T-helper 1 cell (primary cell): ENCODE measurements at places on chromosomes 12 and 14.

GRCh38 chr14:22513066-22513812 is 75.8 kb downstream of the DAD1 start:
- no peak for DNase-seq

DNA sequence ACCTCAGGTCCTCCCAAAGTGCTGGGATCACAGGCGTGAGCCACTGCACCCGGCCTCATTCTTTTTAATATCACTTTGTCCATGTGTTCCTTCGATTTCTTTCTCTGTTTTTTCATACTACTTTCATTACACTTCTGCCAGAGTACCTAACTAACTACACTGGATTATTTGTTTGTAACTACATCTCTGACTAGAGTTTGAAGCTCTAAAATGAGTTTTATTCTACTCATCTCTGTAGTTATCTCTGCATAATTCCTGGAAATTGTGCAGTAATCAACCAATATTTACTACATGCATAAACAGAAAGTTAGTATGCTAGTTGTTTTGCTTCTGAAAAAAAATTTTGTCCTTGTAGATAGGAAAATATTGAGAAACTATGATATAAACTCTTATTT is 15.2 kb downstream of the KLRK1 start:
- no peak for DNase-seq

- no peak for DNase-seq
Measured at GRCh38 chr14:54332490-54332889, 64.3 kb upstream of the CDKN3 start.

DNA sequence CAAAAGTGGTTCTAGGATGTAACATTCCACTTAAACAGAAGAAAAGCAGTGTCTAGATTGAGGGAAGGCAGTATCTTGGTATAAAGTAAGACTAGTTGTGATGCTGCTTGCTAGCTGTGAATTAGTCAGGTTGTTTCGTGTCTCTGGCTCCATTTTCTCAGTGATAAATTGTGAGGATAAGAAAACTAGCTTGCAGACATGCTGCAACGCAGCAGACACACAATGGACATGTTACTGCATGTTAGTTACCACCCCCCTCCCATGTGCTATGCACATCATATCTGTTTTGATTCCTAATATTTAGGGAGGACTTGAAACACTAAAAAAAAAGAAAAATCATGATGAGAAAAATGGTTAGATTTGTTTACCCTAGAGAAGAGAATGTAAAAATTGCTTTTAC is 2.9 kb downstream of the CCNK start:
- DNase-seq, result no peak

DNA sequence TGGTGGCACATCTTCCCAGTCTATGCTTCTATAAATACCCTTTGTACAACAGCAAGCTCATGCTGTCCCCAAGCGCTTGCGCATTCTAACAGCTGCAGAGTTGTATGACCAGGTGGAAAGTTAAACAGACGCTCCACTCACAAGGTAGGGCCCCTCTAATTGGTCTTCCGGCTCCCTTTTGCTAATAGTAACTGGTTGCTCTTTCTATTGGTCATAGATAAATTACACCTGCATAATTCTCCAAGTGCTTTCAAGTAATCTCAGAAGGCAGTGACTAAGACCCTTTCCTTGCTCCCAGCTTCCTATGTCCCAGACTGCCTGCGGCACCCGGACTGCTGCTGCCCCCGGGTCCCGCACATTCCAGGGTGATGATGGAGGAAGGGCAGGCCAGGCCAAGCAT is 6.1 kb upstream of the TSPAN9 start:
- no peak for DNase-seq

- no peak for DNase-seq
Measured at GRCh38 chr12:109818253-109818652, 14.9 kb downstream of the TRPV4 start.

DNA sequence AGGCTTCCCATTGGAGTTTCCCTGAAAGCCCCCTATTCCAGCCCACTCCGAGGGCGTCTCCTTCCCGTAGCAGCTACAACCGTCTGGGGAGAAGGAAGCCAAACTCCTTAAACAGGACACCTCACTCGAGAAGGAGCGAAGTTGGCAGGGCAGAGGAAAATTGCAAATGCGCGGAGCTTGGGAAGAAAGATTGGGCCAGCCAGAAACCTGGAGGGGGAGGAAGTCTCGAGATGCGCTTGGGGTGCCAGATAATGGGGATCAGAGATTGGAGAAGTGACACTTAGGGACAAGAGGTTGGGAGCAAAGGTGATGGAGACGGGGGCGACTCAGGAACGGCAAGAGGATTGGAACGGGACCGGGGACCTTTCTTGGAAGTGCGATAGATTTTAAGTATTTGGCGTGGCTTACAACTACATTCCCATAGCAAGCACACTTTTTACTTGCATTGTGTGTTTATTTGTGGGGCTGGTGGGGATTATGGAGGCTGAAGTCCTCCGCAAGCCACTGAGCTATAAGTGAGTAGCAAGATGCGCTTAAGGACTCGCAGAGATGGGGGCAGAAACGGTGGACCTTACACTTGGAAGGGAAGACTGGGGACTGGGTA is 926 bp downstream of the HRK start:
- DNase-seq, result no peak

- no peak for DNase-seq
Measured at GRCh38 chr12:20740972-20741371, 45.8 kb downstream of the SLCO1C1 start.

GRCh38 chr12:96687719-96688118 is 198.3 kb downstream of the CFAP54 start:
- no peak for DNase-seq

DNA sequence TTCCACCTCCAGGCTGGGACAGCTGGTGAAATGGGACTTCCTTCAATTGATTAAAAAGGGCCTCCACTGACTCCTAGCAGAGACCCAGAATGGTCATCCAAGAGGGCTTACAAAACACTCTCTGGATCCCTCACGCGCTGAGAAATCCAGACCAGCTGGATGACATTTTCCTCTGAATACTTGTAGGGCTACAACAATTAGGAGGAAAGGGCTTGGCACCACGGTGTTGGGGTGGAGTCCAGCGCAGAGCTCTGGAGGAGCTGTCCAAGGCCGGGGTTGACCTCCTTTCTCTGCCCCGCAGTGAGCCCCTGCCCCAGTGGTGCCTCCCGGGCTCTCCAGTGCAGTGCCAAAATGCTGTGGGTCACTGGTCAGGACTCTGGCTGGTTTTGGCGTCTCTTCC is 189.0 kb upstream of the CCND2 start:
- no peak for DNase-seq

DNA sequence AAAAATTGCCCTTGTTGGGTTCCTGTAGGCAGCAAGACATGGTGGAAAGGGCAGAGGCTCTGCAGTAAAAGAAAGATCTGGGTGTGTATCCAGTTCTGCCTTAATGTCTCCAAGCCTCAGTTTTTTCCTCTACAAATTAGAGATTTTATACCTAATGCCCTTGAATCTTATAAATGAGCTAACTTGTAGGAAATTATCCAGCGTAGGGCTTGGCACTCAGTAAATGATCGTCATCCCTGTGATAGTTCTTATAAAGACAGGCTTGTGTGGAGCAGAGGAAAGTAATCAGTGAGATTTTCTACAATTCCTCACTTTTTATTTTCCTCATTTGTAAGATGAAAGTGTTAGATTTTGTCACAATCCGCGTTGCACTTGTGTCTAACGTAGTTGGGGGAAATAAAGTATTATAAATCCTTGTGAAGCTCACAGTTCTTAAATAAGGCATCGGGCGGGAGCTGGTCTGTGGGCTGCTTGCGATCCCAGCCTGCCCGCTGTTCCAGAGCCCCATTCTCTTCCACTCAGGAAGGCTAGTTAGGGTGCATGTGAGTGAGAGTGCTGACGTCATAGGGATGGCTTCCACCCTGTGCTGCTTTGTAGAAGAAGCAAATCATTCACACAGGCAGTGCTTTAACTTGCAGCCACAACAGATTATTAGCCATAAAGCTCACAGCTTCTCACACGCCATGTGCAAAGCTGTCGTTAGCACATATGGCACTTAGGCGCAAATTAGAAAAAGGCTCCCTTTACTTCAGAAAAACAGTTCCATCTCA is 87.6 kb downstream of the EML1 start:
- no peak for DNase-seq

DNA sequence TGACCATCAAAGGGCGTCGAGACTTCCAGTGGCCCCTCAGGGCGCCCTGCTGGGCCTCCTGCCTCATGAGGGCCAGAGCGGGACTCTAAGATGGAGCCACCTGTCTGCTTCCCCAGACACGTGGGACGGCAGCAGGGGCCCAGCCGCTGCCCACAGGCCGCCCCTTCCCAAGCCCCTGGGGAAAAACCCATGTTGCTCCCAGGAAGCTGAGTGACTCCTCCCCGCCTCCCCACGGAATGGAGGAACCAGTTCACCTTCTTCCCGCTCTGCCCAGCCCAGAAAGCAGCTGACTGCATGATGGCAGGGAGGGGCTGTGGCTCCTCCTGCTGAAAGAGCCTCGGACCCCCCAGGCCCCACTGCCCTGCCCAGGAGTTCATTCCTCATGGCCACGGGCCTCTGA is 14.9 kb downstream of the RAB35 start:
- DNase-seq, result no peak

- no peak for DNase-seq
Measured at GRCh38 chr14:99671235-99672224, 12.6 kb upstream of the CYP46A1 start.

DNA sequence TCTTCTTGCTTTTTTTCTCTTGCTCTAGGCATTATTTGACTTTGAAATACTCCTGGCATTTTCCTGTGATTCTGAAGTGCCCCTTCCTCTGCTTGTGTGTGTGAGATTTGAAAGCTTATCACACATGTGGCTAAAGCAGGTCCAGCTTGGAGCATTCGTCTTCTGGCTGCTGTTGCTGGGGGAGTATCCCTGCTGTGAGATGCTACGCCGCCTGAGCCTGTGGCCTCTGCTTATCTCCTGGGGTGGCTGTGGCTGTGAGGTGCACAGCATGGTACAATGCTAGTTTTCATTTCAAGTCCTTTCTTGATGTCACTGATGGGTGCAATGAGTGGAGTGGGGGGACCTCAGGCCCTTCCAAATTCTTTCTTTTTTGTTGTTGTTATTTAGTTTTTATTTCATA is 371.8 kb downstream of the ZFP36L1 start:
- no peak for DNase-seq

DNA sequence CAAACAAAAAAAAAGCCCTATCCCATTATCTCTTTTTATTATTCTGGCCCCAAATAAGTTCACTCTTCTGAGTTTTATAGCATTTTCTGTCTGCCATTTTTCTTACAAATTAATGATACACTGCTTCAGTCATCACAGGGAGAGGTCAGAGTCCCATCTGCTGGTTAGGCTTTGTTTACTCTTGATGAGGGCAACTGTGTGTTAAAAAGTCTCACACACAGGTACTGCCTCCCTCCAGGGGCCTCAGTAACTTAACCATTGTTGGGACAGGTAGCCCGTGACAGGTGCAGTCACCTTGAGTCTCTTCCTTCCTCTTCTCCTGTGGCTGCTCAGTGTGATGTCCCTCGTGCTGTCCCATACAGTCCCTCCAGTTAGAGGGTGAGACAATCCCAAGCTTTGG is 45.5 kb upstream of the SEL1L start:
- no peak for DNase-seq

DNA sequence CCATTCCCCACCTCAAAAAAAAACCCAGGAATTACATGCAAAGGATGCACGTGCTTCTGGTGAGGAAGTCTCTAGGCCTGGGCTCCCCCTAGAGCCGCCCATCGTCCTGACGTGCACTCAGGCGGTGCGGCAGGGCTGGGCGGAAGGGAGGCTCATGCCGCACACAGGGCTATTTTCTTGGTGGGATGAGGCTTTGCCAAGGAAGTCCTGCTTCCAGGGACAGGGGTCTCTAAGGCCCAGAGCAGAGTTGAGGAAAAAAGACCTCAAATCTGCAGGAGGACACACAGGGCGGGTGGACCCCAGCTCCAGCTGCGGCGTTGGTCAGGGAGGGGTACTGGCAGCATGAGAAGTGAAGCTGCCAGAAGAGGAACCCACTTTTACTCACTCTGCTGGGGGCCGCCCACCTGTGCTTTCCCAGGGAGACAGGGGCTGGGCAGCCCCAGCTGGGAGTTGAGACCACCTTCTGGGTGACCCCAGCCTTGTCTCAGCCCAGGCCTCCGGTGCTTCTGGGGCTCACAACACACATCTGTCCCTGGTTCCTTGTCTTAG is 4.2 kb downstream of the RHOF start:
- no peak for DNase-seq

GRCh38 chr12:16407346-16407745 is 59.9 kb downstream of the MGST1 start:
- DNase-seq, result no peak

- DNase-seq, result no peak
Measured at GRCh38 chr14:30015489-30015888, 87.8 kb upstream of the PRKD1 start.

DNA sequence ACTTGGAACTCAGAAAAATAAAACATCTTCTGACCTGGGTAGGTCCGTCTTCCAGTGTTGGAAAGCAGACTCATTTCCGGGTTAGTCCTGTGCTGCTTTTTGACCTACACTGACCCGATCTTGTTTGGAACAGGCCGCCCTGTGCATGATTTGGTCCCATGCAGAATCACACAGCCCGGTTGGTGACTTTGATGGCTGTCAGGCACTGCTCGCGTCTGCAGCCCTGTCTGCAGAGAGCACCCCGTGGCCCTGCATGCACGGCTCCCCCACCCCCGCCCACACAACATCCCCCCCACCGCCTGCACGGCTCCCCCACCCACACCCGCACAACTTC is 31.6 kb downstream of the PACS2 start:
- no peak for DNase-seq

DNA sequence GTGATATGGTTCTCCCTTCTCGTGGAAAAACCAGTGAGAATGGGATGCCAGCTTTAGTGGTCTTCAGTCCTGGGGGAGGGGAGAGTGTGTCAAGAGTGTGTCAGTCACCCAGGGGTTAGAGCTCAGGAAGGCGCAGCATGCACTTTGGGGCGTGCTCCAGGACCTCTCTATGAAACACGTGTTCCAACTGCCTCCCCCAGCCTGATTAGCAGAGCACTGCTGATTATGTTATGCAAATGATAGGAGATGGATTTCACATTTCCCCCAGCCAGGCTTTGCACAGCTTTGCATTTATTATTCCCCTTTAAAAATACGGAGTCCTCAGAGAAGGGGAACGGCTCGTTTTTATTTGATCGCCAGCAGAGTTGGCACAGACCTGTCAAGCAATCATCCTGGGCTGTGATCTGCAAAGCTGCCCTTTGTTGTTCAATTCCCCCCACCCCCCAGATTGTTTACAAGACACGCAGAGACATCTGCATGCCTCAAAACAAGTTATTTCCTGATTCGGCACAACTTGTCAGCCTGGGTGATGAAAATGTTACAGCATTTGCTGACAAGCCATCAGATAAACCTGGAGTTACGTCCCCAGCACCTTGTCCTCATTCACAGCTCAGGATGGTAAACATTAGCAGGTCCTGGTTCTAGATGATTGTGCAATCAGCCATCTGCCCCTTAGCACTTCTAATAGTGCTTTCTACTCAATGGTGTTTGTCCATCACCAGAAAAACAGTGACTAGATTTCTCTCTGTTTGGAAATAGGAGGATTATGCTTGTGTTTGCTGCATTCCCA is 196.5 kb downstream of the NOVA1 start:
- DNase-seq, result no peak
